ENCODE measurements at places on chromosomes 4 and X.

DNA sequence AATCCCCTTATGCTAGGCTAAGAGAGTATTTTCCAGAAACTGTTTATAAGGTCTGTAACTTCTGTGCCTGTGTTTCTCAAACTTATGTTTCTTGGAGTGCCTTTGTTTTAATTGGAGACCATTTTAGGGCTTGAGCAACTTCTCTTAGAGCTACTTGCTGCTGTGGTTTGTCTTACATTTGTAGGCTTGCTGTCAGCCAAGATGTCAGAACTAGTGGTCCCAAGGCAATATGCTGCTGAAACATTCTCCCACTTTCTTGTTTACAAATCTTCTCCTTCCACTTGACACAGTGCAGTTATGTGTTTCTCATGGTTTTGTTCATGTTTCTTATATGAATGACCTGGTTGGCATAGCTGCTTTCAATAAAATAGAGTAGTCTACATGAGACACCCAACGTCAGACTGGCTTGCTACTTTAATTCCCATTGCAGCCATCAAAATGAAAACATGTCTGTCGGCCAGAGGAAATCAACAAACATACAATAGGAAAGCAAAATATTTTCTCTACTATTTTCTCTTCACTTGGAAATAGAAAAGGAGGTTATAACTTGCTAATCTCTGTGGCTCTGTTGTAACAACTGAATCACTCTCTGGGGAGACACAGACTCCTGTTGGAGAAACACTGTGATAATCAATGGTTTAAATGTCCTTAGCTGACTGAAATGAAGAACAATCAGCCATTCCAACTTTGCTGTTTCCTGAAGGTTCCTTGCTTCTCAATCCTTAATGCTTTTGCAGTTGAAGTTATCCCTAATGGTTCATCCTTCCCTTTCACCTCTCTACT is 426.4 kb downstream of the PDGFC start:
- H3K27ac ChIP-seq: no peak overlapping the region
- no peak for DNase-seq
- H3K4me3 ChIP-seq: no peak overlapping the region
- H3K4me1 ChIP-seq: no peaks in the 10 kb centered on the region

DNA sequence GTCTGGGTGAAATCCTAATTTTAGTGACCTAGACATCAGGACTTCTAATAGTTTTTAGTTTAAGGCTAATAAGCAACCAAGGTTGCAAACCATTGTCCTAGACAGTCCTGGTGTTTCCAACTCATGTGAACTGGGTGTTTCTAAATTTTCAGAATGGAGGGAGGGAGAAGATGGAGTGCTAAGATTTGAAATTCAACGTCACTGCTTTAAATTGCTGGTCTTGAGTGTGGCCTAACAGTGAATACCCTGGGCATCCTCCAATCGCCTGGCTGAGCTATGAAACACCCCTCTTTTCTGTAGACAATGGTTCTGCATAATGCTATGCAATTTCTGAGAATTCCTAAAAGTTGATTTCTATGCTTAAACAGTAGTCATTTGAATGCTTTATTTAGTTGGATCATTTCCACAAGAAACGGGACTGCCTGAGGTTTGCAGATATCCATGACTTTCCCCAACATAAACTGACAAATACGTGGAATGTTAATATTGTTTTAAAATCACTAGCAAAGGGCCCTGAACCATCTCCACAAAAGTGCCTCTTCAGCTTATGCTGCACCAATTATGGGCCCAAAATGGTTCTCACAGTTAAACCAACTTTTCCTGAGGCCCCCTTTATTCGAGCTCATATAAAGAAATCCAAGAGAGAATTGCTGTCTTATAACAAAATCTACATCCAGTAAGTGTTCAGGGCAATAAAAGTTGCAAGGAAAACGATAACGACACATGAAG is 1.1 kb downstream of the FBXL5 start:
- H3K4me1 ChIP-seq: peaks cover 52% of the 10 kb centered on the region
- H3K27me3 ChIP-seq: no peaks in the 10 kb centered on the region
- H3K4me3 ChIP-seq: peak overlapping the region; percentile 94
- H3K27ac ChIP-seq: peak overlapping the region; percentile 89

GRCh38 chrX:77174680-77175519 is 272.3 kb upstream of the FGF16 start:
- H3K27ac ChIP-seq: no peak overlapping the region
- no peaks in the 10 kb centered on the region for H3K4me1 ChIP-seq
- no peaks in the 10 kb centered on the region for H3K27me3 ChIP-seq
- H3K36me3 ChIP-seq: no peaks in the 10 kb centered on the region
- no peak overlapping the region for H3K4me3 ChIP-seq

DNA sequence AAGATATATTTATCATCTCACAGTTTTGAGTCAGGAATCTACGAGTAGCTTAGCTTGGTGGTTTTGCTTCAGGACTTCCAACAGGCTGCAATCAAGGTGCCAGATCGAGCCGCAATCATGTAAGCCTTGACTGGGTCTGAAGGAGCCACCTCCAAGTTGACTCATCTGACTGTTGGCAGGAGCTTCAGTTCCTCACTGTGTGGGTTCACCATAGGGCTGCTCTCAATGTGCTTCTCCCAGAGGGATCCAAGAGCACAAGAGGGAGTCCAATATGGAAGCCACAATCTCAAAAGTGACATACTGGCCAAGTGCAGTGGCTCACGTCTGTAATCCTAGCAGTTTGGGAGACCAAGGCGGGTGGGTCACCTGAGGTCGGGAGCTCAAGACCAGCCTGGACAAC is 26.5 kb downstream of the DCHS2 start:
- no peak for DNase-seq
- no peaks in the 10 kb centered on the region for H3K4me1 ChIP-seq
- H3K36me3 ChIP-seq: no peaks in the 10 kb centered on the region
- H3K27me3 ChIP-seq: peaks cover 12% of the 10 kb centered on the region
- H3K4me3 ChIP-seq: no peak overlapping the region

GRCh38 chr4:102809190-102809589 is 18.2 kb downstream of the UBE2D3 start:
- H3K27me3 ChIP-seq: no peaks in the 10 kb centered on the region
- DNase-seq: no peak
- H3K4me3 ChIP-seq: no peak overlapping the region

- H3K27ac ChIP-seq: no peak overlapping the region
- no peak for DNase-seq
- no peak overlapping the region for H3K4me3 ChIP-seq
Measured at GRCh38 chr4:1770245-1770644, 22.8 kb upstream of the FGFR3 start.

DNA sequence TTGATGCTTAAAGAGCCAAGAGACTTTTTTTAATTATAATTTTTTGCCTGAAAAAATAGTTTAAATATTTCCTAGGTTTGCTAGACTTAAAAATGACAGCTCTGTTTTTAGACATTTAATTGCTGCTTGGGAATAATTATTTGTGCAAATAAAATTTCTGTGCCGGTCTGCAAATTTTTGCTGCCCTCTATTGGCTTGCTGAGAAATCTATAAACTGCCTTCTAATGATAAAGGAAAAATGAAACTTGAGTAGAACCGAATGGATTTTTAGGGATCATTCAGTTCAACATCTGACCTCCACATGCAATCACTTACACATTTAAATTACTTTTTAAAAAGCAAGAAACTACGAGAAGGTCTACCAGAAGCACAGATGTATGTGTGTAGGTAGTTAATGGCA is 434.0 kb downstream of the FAM133A start:
- H3K4me3 ChIP-seq: no peak overlapping the region
- no peak for DNase-seq
- no peak overlapping the region for H3K27ac ChIP-seq
- H3K4me1 ChIP-seq: no peaks in the 10 kb centered on the region

DNA sequence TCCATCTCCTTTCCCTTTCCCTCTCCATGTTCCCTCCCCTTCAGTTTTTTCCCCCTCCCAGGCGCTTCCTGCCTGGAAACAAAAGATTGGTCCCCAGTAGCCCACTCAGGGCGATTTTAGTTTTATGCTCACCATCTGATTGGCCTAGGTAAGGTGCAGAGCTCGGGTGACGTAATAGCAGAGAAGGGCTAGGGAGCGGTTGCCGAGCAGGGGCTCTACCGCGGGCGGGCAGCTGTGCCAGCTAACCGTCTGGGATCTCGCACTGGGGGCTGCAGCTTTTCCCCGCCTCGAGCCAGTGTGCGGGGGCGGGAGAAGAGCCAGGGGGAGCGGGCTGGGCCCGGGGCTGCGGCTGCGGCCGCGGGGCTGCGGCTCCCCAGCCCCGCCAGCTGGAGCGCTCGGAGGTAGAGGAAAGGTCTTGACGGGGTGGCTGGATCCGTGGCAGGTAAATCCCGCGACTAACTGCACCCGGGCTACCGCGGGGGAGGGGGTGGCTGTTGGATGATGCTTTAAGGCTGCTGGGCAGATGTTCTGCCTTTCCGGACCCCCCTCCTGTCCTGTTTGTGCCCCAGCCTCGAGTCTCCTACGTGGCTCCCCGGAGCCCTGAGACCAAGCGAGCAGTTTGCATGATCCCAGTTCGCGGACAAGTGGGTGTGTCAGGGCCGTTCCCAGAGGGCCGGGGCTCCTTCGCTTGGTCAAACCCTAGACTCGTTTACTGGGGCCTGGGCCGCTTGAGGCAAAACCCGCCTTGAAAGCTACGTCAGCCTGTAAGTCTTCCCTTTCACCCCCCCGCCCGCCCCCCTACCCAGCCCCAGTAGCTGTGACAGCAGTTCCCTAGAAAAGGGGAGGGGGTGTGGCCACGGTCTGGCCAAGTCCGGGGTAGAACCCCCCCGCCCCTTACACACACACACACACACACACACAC is at the start of gene PAK3:
Gene PAK3 (plus strand): TSS at position 218 of the 922 bp plus-strand sequence. CDS start 26,913 bp downstream, outside the sequence.
- DNase-seq: peak; percentile 25
- peaks cover 31% of the 10 kb centered on the region for H3K4me1 ChIP-seq
- no peak within 1 kb of the TSS for H3K27ac ChIP-seq
- peaks cover 21% of the 10 kb centered on the region for H3K27me3 ChIP-seq

DNA sequence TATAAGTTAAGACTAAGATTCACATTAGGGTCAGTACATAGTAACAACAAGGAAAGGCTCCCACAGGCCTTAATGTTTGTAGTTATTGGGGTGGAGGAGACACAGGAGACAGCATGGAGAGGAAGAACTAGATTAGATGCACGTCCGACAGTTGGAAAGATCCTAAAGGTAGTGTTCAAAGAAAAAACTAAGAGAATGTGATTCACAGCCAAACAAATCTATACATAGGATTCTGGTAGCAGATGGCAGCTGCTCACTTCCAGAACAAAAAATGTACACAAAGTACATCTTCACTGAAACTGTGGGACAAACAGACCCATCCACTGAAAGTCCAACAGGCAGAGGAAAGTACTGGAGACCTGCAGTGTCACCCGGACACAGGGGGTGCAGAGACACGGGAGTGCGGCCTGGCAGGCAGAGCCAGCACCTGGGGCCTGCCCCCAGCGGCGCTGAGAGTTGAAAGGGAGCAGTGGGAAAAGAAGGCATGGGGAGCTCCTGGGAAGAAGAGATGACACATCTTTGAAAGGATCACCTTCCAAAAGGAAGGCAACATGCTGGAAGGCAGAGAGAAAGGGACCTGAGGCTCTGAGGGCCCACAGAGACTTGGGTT is 40.0 kb downstream of the NELFA start:
- peaks cover 88% of the 10 kb centered on the region for H3K36me3 ChIP-seq
- no peak overlapping the region for H3K4me3 ChIP-seq
- H3K27me3 ChIP-seq: no peaks in the 10 kb centered on the region
- peaks cover 2% of the 10 kb centered on the region for H3K4me1 ChIP-seq

DNA sequence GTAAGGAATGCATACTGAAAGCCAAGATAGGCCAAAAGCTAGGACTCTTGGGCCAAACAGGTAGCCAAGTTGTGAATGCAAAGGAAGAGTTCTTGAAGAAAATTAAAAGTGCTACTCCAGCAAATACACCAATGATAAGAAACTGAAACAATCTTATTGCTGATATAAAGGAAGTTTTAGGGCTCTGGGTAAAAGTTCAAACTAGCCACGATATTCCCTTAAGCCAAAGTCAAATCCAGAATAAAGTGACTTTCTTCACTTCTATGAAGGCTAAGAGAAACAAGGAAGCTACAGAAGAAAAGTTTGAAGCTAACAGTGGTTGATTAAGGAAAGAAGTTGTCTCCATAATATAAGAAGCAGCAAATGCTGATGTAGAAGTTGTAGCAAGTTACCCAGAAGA is 397.6 kb downstream of the PACRGL start:
- H3K27me3 ChIP-seq: no peaks in the 10 kb centered on the region
- H3K36me3 ChIP-seq: no peaks in the 10 kb centered on the region
- H3K4me3 ChIP-seq: no peak overlapping the region
- no peak overlapping the region for H3K27ac ChIP-seq

DNA sequence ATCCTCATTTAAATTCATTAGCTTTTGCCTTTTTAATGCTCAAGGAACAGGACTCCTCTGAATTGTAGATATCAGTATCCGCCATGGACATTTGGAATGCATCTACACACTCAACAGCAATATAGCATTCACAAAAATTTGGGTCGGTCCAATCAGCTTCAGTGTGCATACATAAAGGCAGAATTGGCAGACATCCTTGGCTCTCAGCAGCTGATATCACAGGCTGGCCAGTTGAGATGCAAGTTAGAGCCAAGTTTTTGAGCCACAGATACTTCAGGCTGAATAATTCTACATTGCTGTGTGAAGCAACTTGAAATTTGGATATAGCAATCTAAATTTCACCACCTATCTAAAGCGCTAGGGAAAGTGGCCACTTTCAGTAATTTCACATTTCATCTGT is 821.1 kb downstream of the PCDH19 start:
- H3K4me1 ChIP-seq: no peaks in the 10 kb centered on the region
- no peak overlapping the region for H3K27ac ChIP-seq
- no peaks in the 10 kb centered on the region for H3K27me3 ChIP-seq
- no peak overlapping the region for H3K4me3 ChIP-seq
- H3K36me3 ChIP-seq: no peaks in the 10 kb centered on the region

DNA sequence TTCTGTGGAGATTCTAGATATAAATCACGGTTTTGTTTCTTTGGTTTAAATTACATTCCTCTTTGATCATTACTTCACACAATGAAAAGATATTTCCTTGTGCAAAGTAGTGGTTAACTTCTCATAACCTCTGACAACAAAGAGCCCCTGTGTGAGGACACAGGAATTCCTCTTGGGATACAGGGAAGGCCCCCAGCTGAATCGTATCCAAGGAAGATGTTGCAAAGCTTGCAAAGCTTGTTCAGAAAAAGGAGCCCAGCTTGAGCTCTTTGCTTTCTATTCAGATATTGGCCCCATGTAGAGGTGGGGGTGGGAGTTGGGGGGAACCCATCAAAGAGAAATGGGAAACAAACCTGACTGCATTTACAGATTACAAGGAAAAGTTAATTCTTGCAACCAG is 145.7 kb downstream of the RELL1 start:
- H3K4me3 ChIP-seq: no peak overlapping the region
- DNase-seq: no peak
- H3K36me3 ChIP-seq: no peaks in the 10 kb centered on the region
- H3K4me1 ChIP-seq: no peaks in the 10 kb centered on the region
- H3K27ac ChIP-seq: no peak overlapping the region
- H3K27me3 ChIP-seq: no peaks in the 10 kb centered on the region

DNA sequence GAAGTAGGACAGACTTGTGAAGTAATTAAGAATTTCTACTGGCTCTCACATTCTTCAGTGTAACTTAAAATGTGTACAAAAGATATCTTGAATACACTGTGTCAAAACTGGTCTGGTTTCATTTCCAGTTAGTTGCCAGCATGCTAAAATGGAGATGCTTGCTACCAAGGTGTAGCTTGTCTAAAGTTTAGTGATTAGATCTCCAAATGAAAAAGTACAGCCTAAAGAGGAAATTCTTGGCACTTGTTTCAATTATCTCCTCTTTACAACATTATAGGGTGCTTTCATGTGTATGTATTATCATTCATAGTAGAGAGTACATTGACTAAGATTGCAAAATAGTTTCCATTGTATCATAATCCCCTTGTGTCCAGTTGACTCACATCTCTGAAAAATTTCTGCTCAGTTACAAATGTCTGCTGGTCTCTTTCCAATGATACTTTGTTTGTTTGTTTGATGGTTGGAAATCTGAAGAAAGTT is 97.3 kb upstream of the SPRY1 start:
- no peak overlapping the region for H3K27ac ChIP-seq
- peaks cover 2% of the 10 kb centered on the region for H3K4me1 ChIP-seq
- no peak overlapping the region for H3K4me3 ChIP-seq
- peaks cover 4% of the 10 kb centered on the region for H3K36me3 ChIP-seq
- DNase-seq: no peak
- H3K27me3 ChIP-seq: no peaks in the 10 kb centered on the region
